ENCODE measurements at places on chromosomes 6 and 20.

- no peak for DNase-seq
Measured at GRCh38 chr6:108250240-108250866, 10.5 kb downstream of the SNX3 start.

DNA sequence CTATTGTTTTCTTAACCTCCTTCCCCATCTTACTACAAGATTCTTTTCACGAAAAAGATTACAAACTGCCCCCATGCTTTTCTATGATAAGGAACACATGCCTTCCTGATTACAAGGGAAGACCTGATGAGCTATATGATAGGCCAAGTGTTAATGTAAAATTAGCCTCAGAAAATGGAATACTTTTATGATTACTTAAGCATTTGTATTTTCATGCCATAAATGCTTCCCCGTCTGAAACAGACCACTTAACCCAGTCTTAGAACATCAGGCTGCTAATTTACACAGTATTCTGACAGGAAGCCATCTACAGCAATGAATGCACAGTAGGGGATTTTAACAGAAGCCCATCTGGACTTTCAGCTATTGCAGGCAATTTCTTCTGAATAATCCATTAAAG is 274.9 kb downstream of the HAO1 start:
- no peak for DNase-seq

DNA sequence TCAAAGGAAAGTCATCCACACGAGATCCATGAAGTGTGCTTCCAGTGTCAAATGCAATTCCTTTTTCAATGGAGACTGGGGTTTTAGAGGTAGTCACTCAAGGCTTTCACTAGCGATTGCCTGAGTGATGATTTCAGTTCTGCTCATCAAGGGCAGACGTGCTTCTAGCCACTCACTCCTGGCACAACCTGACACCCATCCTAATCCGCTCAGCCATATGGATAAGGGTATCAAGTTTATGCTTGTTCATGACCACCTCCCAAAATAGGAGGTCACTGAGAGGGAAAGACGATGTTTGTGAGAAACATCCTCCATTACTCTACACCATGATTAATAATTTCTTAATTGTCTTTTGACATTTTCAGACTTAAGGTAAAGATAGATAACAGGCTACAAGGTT is 91.3 kb upstream of the HEY2 start:
- no peak for DNase-seq

DNA sequence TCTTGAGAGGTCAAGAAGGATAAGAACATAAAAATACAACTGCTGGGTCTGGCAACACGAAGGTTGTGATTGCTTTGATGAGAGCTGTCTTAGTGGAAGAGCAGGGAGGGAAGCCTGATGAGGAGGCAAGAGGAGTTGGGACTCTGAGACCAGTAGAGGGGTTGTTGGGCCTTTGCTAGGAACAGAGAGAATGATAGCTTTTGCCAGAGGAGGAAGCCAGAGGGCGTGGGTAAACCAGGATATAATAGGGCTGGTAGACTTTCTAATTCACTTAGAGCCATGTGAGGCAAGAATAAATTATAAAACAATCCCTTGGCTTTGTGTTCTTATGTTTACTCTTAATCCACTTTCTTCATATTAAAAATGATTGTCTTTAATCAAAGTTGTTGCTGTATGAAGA is 78.6 kb downstream of the RCAN2 start:
- no peak for DNase-seq

DNA sequence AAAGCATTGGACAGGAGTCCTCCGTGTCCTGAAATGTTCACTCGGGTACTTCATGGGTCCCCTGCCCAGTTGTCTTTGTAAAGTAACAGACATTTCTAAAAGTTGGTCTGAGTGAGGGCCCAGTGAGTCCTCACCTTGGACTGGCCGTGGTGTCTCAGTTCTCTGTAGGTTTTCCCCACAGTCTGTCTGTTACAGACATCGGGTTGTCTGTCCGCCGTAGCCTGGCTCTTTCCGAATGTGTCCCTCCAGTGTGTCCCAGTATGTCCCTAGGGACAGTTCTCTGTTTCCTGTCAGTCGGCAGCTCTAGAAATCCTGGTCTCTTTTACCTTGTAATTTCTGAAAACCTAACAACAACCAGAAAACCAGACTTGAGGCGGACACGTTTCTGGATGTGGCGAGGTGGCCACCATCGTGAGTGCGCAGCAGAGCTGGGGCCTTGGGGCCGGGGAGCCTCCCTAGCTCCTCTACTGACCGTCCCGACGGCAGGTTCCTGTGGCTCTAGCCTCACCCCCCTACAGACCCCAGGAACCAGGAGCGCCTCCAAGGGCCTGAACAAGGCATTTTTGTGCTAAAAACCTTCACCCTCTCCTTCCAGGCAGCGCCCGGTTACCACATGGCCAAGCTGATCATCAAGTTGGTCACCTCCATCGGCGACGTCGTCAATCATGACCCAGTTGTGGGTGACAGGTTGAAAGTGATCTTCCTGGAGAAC is 42.2 kb downstream of the PYGB start:
- no peak for DNase-seq

DNA sequence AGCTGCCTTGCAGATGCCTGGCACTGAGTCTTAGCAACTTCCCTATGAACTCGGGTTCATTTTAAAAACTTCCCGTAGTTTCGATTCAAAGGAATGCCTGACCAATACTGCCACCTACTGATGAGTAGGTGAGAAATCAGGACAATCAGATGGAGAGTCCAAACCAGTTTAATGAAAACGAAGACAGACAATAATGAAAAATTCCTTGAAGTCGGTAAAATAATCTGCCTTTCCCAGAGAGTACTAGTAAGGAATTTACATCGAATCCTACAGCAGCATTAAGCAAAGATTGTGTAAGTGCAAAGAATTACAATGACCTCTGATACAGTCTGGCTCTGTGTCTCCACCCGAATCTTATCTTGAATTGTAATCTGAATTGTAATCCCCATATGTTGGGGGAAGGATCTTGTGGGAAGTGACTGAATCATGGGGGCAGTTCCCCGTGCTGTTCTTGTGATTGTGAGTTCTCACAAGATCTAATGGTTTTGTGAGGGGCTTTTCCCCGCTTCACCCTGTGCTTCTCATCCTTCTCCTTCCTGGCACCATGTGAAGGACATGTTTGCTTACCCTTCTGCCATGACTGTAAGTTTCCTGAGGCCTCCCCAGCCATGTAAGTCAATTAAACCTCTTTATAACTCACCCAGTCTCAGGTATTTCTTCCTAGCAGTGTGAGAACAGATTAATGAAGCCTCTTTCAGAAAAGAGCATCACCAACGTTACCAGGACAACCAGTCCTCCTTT is 134.4 kb downstream of the ARHGAP18 start:
- no peak for DNase-seq

- no peak for DNase-seq
Measured at GRCh38 chr20:35539756-35540212, 2.1 kb upstream of the ERGIC3 start.

DNA sequence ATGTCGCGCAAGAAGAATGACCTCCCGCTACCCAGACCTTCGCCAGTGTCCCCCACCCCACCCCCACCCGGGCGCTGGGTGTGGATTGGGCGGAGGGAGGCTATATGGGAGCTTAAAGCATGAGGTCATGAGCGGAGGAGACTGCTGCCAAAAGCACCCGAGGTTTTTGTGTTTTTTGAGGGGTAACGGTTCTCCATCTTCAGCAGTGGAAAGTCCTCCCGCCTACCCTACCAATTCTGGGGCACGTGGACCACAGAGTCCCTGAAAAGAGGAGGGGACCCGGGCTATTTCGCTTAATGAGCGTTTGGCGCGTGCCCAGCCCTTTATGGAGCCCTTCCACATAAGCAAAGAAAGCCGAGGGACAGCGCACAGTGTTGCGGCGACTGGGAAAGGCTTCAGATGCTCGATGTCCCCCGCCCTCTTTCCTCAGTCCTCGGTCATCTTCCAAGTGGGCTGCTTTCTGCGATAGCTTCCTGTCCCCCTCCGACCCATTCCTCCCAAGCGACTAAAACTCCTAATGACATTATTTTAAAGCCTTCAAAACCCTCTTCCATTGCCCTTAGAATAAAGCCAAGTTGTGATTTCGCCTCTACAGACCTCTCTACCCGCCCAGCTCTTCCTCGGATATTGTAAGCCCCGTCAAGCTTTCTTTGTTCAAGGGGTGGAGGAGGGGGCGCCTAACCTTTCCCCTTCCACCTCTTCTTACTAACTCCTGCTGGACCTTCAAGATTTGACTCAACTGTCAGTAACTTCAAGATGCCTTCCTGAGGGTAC is 2.1 kb upstream of the TRERF1 start:
- DNase-seq, result no peak

DNA sequence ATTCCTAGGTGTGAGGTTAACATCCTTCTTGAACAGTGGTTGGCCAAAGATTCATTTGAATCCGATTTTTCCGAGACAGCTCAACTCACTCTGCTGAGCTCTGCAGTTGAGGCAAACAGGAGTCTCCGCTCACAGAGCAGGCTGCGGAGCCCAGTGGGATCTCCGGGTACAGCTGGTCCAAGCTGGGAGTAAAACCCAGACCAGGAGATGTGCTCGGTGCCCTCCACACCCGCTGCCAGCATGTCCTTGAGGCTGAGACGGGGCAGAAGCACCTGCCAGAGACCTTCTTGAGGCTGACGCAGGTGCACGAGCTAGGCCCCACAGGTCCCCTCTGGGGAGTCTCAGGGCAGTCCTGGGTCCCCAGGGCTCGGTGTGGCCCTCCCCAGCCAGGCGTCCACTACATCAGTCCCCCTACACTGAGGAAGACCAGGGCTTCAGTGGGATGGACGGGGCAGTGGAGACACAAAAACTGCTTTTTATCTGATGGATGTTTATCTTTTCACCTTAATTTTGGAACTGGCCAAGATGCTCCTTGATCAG is 119.0 kb downstream of the AGPAT4 start:
- no peak for DNase-seq

GRCh38 chr6:128358244-128358776 is 162.1 kb downstream of the PTPRK start:
- DNase-seq, result no peak

DNA sequence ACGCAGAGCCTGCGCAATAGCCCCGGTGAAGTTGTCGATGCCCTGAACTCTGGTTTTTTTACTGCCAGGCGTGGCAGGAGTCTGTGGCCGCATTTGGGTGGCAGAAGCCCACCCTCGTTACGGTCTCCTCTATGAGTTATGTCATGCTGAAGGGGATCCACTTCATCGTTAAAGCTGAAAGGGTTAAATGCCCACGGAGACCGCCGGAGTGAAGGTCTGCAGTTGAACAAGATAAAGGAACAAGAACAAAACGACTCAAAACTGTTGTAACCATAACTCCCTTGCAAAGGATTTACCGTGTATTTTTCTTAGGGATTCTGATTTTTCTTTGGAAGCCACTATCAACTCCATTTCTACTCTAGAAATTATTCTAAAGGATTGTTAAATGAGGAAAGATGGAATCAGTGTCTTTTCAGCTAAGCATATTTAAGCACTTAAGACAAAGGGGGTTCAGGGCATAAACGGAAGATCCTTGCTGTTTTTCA is 501 bp upstream of the ELOVL5 start:
- DNase-seq, result no peak

DNA sequence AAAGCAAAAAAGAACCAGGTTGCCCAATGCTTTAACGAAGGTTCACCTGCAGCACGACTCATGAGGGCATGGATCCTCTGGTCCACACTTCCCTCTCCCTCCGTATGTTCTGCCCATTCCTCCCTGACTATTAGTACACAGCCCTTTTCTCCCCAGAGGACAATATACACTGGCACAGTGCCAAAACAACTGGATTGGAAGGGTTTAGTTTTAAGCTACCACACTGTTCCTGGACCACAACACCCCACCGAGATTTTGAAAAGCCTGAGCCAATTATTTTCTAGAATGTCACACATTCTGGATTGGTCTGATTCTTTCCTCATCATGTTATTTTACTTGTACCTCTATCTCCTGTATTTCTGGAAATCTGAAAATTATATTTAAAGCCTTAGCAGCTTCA is 2.9 kb upstream of the AKAP7 start:
- no peak for DNase-seq

DNA sequence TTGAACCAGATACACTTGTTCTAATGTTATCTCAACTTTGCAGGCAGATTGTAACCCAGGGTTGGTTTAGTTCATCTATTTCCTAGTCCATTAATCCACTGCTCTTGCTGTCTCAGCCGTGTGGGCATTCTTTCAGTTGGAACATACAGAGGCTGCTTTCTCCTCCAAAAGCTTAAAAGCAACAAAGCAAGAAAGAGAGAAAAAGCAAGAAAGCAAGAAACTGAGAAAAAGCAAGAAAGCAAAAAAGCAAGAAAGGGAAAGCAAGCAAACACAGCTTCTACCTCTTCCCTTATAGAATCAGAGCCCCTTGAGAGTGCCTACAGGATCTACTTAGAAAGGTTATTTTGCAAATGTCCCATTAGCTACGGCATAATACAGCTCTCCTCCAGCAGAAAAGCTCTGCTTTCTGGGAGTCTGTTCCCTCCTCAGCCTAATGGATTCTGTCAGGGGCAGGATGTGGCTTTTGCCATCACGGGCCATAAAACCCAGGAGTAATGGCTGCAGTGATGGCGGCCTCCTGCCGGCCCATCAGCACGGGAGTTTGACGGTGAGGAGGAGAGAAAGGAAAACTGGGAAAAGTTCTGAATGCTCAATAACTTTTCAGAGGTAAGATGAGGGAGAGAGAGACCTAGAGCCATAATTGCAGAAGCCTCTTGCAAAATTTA is 156.8 kb upstream of the JARID2 start:
- no peak for DNase-seq

DNA sequence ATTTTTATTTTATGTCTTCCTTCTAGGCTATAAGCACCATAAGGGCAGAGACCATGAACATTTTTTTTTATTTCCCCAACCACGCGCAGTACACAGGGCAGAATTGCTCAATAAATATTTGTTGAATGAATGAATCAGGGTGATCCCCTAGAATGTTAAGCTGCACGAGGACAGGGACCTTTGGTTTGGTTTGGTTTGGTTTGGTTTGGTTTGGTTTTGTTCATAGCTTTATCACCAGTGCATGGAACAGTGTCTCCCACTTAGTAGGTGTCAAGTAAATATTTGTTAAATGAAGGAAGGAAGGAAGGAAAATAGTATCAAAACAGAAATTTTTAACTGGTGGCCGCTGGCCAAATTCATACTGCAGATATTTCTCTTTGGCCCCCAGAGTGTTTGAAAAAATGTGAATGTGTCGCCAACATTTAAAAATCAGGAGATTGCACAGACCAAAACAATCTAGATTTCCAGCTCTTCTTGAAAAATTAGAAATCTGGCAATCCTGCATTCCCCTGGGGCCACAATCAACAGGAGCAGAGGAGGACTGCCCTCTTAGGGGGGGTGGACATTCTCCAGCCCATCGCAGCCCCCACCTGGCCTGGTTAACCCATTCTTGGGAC is 205.3 kb downstream of the EYA2 start:
- no peak for DNase-seq

- DNase-seq, result no peak
Measured at GRCh38 chr6:108476847-108477430, 83.8 kb upstream of the FOXO3 start.

DNA sequence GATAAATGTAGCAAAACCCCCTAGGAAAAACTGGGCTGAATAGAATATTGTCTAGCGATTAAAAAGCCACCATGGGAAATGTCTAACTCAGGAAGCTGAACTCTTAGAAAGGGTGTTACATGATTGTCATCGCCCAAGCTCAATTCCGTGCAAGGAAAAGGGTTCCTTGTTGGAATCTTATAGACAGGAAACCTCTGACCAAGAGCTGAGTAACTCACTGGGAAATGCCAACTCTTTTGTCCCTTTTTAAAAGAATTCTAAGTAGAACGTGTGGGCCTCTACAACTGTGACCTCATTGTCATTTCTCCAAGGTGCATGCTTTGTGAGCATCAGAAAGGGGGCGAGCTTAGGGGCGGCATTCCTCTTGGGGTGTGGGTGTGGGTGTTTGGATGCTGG is 88.1 kb downstream of the SYNJ2 start:
- no peak for DNase-seq

- DNase-seq, result no peak
Measured at GRCh38 chr20:48467622-48468021, 360.2 kb downstream of the PREX1 start.

- DNase-seq, result no peak
Measured at GRCh38 chr20:34337982-34338726, 24.9 kb upstream of the ITCH start.

Data from activated T-helper 1 cell treated with anti-CD3 and anti-CD28 coated beads, Interleukin-2, amount 50 U/mL, for 16 hours (primary cell).